A172 (cell line): ENCODE measurements at places on chromosomes 2 and 18. TPM values are rescaled to one million over a fixed set of nuclear protein-coding genes. Genes with fewer than 3 reads are reported as not detected.

- DNase-seq: no peak
Observed at GRCh38 chr18:43751835-43752234, 474.5 kb upstream of the SYT4 start.

The CERS6 gene
- total RNA-seq: 25.4 and 28.1 TPM in 2 replicates

GRCh38 chr2:96547203-96547641 lies 10.7 kb downstream of the ARID5A start:
- DNase-seq: no peak

GRCh38 chr2:222535477-222535876 lies 111.1 kb downstream of the SGPP2 start:
- no peak for DNase-seq

GRCh38 chr2:164597983-164598382 lies 23.3 kb downstream of the GRB14 start:
- DNase-seq: no peak

The RBBP8 gene
- 63.4 and 95.1 TPM in 2 replicates for total RNA-seq

The DBI gene
- 226 and 257 TPM in 2 replicates for total RNA-seq

DNA sequence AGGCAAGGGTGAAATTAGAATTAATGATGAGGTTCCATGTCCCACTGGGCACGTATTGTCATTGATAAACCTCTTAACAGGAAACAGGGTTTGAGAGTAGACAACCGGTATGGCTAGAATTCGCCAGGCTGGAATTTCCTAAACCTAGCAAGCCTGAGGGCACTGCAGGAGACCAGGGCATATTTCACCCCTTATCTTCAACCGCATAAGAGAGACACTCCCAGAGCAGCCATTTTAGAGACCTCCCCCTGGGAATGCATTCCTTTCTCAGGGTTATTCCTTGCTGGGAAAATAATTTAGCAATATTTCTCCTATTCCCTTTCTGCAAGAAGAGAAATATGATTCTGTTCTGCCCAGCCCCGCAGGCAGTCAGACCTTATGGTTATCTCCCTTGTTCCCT lies 334.6 kb upstream of the LYPD1 start:
- peak; percentile 6 for DNase-seq

The FAM237A gene
- total RNA-seq: not detected in 2 replicates

- no peak for DNase-seq
Observed at GRCh38 chr2:120814352-120814751, 78.7 kb downstream of the GLI2 start.

DNA sequence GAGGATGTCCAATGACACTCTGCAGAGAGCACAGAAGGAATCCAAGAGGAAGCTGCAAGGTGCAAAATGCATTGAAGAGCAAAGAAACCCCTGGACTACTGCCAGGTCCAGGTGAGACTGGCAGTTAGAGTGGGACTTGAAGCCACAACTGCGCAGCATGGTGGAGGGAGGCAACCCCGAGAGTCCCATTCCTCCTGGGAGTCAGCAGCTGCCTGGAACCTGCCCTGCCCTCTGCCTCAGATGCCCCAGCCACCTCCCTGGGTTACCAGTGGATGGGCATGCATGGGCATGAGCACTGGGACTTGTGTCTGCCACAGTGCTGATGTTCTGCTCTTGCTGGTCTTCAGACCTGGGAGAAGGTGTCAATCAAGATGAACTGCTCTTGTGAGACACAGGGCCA lies 43.2 kb downstream of the ANKMY1 start:
- no peak for DNase-seq

The ZNF385B gene
- 0.22 TPM in 1 of 2 replicates, not detected in the other for total RNA-seq

The TNFAIP6 gene
- 0.21 and 2.0 TPM in 2 replicates for total RNA-seq

- DNase-seq: no peak
Observed at GRCh38 chr2:44397447-44398175, 35.9 kb downstream of the CAMKMT start.

The FEV gene
- not detected in 2 replicates for total RNA-seq

The UGT1A5 gene
- total RNA-seq: not detected in 2 replicates

The ACOXL gene
- not detected in 2 replicates for total RNA-seq

GRCh38 chr2:26558271-26559043 lies 80.5 kb upstream of the OTOF start:
- no peak for DNase-seq

DNA sequence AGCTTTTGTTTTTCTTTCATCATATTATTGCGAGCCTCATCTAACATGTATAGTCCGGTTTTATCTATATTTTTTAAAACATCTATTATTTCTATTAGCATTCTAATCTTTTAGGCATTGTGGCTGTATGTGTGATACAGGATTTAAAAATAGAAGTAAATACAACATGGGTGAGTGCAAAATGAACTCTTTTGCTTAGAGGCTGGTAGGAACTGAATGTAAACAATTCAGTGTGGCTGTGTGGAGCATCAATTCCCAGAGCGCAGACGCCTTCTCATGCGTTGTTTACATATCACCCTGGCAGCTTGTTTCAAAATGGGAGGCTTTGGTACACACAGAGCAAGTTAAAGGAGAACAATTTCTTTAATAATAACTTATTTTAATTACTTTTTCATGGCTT lies 836 bp downstream of the DTNA start:
- peak; percentile 40 for DNase-seq

DNA sequence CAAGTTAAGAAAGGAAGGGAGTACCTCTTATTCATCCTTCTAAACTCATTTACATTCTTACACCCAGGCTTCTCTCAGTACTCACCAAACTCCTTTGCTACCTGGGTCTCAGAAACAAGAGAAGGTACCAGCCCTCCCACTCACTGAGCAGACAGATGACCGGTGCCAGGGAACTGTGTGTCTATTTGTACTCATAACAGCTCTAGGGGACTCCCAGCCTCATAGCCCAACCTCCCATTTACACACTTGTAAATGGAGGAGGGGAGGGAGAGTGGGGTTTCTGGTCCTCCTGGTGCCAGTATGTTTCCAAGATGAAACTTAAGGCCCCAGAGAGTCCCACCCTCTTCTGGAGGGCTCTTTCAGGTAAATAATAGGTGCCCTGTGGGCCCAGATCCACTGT lies 42.8 kb upstream of the SIGLEC15 start:
- no peak for DNase-seq

- DNase-seq: no peak
Observed at GRCh38 chr2:36702781-36703180, 6.3 kb downstream of the VIT start.

The GREB1L gene
- 3.5 and 4.0 TPM in 2 replicates for total RNA-seq

- DNase-seq: no peak
Observed at GRCh38 chr2:222176890-222177289, 121.9 kb downstream of the PAX3 start.

GRCh38 chr2:122491011-122491410 lies 735.6 kb downstream of the TSN start:
- no peak for DNase-seq

The AGXT gene
- total RNA-seq: 0.07 TPM in 1 of 2 replicates, not detected in the other

The ZBTB7C gene
- total RNA-seq: 1.4 and 3.4 TPM in 2 replicates

The KYNU gene
- total RNA-seq: 1.4 and 3.9 TPM in 2 replicates

GRCh38 chr2:204586444-204587180 lies 41.3 kb downstream of the PARD3B start:
- no peak for DNase-seq

DNA sequence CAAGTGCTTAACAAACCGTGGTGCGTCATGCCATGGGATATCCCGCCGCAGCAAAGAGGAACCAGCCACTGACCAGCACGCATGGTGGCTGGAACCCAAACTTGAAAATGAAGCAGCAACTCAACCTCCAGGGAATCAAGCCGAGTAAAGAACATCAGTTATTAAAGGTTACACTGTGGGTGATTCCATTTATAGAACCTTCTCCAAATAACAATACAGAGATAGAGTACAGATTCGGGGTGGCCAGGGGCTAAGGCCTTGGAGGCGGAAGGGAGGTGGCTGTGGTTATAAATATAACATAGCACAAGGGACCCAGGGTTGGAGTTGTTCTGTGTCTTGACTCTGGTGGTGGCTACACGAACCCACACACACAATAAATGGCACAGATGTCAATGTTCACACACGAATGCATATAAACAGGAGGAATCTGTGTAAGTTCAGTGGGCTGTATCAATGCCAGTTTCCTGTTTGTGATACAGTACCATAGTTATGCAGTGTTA lies 123.1 kb downstream of the EIPR1 start:
- no peak for DNase-seq

- DNase-seq: no peak
Observed at GRCh38 chr2:21261591-21261990, 137.8 kb downstream of the TDRD15 start.

GRCh38 chr2:160741815-160742214 lies 248.2 kb upstream of the RBMS1 start:
- DNase-seq: no peak

The GPR75 gene
- 0.81 and 1.3 TPM in 2 replicates for total RNA-seq

- DNase-seq: peak; percentile 63
Observed at GRCh38 chr2:207746131-207746530, 23.6 kb downstream of the FZD5 start.

- DNase-seq: no peak
Observed at GRCh38 chr2:20671036-20671735, 4.2 kb downstream of the GDF7 start.

- DNase-seq: no peak
Observed at GRCh38 chr18:55442561-55442960, 145.4 kb downstream of the TCF4 start.

DNA sequence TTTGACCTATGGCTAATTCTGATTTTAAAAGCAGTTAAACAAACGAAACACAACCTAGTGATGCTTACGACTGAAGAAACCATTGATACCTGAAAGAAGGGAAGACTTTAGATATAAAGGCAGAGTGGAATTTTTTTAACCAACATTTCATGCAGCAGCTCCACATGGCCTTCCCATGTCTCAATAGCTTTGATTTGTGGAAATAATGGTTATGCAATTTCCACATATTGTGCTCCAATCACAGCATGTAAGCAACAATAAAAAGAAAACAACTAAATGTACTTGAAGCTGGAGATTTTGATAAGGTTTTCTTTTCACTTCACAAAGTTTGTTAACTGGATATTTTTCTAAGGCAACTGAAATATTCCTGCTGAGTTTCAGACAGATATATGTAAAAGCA lies 82.0 kb upstream of the SLC39A10 start:
- no peak for DNase-seq

DNA sequence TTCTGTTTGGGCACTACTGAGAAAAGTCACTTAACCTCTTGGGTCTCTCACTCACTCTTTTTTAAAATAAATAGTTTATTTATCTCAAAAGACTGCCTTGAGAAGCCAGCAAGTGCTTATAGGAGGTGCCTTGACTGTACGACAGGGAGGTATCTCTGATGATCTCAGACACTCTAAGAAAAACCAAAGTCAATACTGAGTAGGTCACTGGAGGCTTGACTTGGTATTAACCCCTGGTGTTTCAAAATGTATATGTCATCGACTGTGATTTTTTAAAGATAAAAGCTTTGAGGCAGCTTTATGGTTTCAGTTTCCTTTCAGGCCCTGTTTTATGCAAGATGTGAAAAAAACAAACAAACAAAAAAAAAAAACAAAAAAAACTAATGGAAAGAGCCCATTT lies 33.7 kb downstream of the MREG start:
- no peak for DNase-seq

DNA sequence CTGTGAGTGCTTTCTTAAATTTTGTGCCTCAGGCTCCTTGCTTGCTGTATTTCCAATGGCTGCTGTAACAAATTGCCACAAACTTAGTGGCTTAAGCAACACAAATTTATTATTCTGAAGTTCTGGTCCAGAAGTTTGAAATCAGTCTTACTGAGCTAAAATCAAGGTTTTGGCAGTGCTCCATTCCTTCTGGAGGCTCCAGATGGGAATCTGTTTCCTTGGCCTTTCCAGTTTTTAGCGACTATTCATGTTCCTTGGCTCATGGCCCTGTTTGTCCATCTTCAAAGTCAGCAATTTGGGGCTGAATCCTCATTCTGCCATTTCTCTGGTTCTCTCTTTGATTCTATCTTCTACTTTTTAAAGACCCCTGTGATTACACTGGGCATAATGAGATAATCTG lies 31.8 kb downstream of the STRADB start:
- DNase-seq: no peak

The ADRA2B gene
- total RNA-seq: not detected in 2 replicates

DNA sequence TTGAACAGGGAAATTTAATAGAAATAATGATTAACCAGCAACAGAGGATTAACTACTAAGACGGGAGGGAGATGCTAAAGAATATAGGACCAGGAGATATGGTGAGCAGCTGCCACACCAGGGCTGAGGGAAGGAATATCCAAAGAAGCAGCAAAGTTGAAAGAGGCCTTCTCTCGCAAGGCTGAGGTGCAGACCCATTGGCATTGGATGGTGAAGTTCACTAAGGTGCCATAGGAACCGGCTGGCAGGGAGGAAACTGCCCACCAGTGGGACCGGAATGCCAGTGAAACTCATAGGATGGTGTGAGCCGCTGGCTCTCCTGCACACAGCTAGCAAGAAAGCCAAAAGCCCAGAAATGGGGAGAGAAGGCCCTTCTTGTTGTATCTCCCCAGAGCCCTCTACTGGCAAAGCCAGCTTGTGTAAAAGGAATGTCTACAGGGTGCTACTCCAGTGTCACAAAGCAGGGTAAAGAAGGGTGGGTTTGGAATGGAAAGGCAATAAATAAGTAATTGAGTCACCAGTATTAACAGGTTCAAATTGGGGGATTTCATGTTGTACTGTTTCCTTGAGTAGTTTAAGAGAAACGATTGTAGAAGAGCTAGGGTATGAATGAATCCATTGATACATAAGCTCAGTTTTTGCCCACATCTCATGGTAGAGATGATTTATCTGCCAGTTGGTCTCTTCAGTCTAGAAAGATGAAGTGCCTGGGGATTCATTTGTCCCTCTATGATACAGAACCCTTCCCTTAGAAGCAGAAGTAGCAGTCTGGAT lies 36.0 kb downstream of the FARP2 start:
- no peak for DNase-seq

- DNase-seq: no peak
Observed at GRCh38 chr2:234606896-234607295, 110.0 kb upstream of the ARL4C start.

GRCh38 chr2:187991389-187991788 lies 300.3 kb upstream of the GULP1 start:
- DNase-seq: no peak

DNA sequence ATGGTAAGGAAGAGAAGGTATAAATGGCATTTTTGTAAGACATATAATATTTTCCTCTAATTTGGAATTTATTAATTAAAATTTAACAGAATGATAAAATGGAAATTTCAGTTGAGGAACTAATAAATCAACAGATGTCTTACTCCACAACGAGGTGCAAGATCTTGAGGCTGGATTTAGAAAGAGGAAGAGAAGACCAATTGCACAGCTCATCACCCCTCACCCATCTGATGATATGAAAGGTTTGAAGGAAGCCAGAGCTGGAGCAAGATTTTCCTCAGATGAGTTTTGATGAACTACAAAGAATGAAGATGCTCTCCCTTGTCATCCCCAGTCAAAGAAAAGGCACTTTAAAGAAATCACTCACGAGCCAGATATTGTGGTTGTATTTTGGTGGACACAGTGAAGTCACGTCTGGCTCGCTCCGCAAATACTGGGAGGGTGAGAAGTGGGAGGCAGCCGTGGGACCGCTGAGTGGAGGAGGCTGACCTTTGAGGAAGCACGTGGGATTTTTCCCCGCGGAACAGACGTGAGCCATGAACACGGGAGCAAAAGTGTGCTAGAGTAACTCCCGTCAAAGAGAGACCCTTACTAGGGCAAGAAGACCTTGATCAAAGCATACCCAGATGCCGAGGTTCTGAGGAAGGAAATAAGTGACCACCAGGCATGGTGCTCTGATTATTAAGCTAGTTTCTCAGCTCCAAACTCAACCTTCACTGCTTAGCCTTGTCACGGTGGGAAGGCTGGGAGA lies 511.4 kb downstream of the RNF144A start:
- DNase-seq: no peak
